Foreskin melanocyte (primary cell): ENCODE measurements at places on chromosomes 13 and 19.

- no peak for DNase-seq
These were observed 10.1 kb downstream of the PDX1 start for GRCh38 chr13:27929868-27930267.

DNA sequence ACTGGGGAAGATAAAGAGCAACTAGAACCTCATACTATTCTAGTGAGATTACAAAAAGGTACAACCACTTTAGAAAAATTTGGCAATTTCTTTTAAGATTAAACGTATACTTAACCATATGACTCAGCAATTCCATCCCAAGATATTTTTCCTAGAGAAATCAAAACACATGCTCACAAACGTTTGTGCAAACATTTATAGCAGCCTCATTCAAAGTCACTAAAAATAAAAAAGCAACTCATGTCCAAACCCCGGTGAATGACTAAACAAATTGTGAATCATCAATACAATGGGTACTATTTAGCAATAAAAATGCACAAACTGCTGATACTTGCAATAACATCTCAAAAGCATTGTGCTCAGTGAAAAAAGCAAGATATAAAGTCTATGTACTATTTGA, 121.5 kb downstream of the FRY start:
- peak; percentile 24 for DNase-seq

GRCh38 chr13:76756451-76756850, 129.8 kb downstream of the KCTD12 start:
- no peak for DNase-seq

- no peak for DNase-seq
These were observed 133.9 kb upstream of the ARGLU1 start for GRCh38 chr13:106701771-106702341.

GRCh38 chr19:7953576-7953975, 10.1 kb upstream of the TIMM44 start:
- no peak for DNase-seq

DNA sequence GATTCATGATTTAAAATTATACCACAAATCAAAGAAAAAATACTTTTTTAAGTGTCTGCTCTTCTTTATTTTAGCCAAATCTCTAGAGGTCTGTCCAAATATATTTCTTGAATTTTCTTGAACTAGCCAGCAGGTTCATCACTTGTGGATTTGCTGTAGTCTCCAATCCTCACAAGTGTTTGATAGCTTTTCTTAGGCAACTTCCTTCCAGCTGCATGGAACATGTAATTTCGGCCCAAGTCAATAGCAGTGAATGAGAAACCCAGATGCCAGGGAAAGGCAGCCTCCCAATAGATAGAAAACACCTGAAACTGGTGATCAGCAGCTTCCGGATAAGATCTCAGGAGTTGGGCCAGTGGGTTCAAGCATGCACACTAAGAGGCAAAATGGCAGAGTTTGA, 15.6 kb upstream of the RNASEH2B start:
- no peak for DNase-seq

GRCh38 chr13:60090574-60090973, 73.2 kb downstream of the DIAPH3 start:
- no peak for DNase-seq

GRCh38 chr19:8036434-8037099, 16.0 kb upstream of the CCL25 start:
- no peak for DNase-seq

DNA sequence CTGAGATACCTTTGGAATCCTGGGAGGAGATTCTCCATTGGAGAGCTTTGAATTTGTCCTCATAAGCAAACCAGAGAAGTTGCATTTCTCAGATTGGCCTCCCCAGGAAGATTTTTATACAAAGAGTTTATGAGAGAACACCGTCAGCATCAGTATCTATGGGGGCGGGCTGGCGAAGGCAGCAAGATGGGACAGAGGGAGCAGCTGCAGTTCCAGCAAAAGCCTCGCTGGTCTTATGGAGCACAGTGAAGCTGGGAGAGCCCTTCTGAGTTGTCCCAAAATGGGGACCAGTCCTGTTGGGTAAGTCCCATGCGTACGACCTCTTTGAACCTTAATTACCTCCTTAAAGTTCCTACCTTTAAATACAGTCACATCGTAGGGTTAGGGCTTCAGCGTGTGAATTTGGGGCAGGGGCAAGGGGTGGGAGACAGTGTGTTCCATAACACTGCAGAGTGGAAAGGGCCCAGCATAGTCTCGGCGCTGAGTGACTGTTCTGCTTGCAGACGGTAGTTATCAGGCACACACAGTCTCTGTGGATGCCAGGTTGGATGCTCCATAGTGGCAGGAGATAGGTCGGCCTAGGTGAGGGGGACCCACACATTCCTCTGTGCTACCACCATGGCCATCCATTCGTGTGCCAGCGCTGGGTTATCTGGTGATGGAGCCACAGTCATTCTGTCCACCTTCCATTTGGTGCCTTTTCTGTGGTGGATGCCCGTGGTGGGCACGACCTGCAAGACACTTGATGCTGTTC, 34.9 kb upstream of the GPR183 start:
- no peak for DNase-seq

- DNase-seq, result no peak
These were observed 1314.9 kb downstream of the PCDH9 start for GRCh38 chr13:65915195-65915594.
